Activated CD4-positive, alpha-beta T cell treated with anti-CD3 and anti-CD28 coated beads, Interleukin-2, amount 10 ng/mL, durations not matched to agents 24 days and 14 days (primary cell): ENCODE measurements at places on chromosomes 7 and 10.

- no peak for DNase-seq
These were observed 20.9 kb downstream of the ANKRD22 start for GRCh38 chr10:88830643-88831268.

DNA sequence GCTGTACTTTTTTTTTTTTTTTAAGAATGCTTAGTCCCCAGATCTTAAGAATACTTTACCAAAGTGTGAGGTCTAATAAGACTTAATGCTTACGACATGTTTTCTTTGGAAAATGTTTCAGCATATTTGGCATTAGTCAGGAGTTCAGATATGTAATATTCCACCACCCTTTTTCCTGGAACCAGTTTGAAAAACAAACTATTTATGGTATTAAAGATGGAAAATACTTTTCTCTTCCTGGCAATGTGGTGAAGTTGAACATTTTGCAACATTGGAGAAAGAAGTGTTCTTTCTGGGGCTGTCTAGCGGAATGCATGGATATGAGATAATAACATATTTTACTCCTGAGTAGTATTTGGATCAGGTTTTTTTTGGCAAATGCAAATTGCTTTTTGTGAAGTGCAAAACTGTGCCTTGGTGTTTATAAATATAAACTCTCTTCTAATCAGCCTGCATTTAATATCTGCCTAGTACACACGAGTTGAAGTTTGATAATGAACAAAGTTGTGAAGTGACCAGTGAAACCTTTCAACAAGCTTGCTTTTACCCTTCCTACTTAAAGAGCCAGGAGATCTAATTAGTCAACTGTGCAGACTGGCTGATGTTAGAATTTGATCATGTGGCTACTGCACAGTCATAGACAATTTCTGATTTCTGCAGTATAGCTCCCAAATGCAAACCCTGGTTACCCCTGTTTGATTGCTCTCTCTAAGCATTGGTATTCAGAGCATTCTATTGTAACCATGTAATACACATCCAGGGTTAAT is 20.9 kb downstream of the MAP3K8 start:
- no peak for DNase-seq

DNA sequence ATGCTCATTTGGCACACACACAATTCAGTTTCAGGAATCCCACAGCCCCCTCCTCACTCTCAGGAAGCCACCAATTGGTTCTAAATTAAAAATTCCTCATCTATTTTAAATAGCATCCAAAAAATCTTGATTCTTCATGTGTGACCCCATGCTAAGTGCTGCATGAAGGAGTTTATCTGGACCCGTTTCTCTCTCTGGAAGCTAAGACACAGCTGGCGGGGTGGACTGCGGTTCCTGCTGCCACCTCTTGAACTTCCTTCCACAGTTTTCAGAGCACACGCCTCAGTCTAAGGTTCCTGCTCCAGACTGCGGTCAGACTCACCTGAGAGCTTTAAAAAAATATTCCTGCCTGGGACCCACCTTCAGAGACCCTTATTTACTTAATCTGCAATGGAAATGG is 34.5 kb downstream of the LYZL1 start:
- no peak for DNase-seq

DNA sequence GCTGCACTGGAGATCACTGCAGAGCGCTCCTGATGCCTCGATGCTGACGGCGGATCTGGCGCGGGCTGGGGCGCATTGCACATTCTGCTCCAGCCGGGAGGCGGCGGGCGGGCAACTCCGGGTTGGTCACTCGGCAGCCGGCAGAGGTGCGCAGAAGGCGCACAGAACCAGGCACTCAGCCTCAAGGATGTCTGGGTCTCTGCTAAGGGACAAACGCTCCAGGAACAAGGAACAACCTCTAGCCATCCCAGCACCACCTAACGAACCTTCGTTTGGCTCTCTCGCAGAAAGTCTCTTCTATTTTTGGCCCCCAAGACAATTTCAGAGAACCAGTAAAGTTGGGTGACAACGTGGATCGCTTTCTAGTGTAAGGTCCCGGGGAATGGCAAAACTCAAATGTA is 254.6 kb downstream of the OTUD1 start:
- no peak for DNase-seq

DNA sequence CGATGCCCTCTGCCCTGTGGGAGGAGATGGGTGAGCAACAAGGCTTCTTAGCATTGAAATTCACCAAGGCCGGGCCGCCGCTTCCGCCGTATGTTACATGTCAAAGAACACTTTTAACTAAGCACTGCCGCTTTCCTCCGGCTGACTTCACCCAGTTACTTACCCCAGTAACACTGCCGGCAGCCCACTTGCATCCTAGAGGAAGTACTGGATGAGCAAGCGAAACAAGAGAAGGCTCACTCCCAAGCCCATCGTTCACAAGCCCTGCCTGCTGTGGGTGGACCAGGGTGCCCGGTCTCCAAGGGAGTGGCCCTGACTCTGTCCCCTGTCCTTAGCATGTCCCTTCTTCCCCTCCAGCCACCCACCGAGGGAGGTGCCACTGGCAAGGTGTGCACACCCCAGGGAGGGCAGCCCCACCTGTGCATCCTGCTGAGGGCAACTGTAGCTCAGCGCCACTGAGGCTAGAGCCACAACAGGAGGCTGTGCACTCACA is 73.1 kb upstream of the EBF3 start:
- no peak for DNase-seq

DNA sequence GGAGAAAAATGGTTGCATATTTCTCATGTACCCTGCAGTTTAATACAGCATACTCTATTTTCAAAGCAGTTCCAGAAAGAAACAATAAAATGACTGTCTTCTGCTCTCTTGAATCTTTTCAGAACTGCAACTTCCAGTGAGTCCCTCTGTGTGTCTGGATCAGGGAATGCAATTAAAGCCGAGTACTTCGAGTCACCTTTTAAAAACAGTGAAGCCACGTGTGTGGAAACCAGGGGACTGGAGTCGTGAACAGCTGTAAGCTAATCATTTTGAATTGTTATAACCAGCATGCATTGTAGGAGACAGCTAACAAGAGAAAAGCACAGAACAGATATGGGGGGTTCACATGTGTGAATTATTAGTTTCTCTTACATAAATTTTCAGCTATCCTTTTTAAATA is 109.1 kb downstream of the CPED1 start:
- DNase-seq, result peak; percentile 46

DNA sequence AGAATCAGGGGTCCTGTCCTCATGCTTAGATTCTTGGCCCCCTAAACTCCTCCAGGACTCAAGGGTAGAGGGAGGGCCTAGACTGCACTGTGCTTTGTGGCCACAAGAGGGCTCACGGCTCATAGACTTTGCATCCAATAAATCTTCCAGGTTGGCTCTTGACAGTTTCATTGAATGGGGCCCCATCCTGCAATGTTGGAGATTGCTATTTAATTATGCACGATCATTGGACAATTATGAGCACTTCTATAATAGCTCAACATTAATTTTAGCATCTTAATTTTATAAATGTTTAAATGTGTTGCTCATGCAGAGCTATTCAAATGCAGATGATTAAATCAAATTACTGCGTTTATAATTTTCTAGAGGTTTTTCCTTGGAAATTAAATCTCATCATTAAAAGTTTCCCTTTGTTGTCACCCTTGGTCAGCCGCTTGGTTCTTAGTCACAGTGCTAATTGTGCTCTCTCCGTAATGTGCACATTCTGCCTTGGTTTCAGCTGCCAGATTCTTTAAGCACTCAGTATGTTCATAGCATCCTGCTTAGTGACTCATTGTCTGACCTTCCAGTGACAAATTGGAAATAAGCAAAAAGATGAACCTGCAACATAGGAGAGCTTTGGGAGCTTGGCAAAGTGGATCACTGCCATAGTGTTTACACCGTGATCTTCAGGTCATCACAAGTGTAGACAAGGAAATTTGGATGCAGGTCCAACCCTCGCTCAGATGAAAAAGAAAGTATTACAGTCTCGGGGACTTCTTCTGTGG is 33.4 kb upstream of the PLPP4 start:
- peak; percentile 69 for DNase-seq

DNA sequence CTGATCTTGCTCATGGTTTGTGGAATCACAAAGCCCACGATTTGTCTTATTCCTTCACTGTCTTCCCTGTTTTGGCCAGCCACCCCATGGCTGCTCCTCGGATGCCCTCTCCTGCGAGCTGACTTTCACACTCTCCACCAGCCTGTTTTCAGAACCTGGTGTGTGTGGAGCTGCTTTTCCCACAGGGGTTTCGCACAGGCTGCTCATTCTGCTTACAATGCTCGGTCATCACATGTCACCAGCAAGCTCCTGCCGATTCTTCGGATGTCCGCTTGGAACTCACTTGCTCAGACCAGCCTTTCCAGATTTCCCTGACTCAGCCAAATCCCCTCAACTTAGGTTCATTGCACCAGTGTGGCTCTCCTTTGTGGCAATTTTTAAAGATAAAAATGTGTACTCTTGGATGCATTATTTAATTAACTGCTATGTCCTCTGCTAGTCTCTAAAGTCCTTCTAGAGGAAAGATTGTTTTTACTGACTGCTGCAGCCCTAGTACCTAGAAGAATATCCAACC is 1018.6 kb upstream of the LRRTM3 start:
- DNase-seq, result no peak

DNA sequence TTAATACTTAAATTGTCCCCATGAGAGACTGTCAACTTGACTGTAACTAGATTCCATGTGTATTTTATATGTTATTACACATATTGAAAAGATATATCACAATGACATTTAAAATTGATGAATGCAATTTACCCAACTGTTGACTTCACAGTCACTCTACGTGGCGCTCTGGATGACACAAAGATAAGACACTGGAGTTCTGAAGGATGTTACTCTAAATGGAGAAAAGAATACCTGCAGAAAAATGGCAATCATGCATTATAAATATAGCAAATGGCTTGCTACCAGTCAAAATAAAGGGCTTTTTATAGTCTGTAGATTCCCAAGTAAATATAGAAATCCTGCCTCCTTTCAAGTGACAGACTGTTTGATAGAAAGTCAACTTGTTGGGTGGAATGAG is 143.6 kb upstream of the KLF6 start:
- no peak for DNase-seq

DNA sequence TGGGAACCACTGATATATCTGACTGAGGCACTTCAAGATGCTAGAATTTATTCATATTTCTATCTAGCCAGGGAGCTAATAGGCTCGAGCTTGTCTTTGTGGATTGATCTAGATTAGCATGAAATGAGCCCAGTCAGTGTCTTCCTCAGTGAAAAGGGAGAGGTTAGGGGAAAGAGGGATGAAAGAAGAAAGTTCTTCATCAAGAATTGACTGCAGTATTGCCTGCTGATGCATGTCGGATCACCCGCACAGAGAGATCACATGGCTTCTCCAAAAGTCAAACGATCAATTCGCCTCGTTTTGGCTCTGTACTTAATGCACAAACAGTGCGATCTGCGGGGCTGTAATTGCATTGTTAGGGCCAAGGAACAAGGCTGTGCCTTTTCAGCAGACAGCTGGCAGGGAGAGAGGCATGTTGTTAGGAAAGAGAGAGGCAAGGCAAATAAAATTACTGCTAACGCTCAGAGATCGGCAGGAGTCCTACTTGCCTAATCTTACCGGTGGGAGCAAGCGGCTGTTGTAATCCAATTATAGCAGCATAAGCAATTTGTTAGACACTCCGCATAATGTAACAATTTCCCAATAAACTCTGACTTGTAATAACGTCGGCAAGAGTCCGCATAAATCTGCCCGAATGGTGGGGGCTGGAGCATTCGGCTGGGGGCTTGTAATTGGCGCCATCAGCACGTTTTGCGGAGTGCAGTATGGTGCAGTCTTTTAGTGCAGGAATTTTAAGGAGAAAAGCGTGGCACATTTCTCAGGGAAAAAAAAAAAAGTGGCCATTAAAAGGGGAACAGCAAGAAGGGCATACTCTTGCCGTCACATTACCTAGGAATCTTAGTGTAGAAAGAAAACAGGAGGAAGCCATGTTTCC is 102.1 kb downstream of the POLL start:
- no peak for DNase-seq

GRCh38 chr10:17981766-17982380 is 30.2 kb downstream of the SLC39A12 start:
- no peak for DNase-seq

GRCh38 chr10:121418126-121418777 is 180.0 kb downstream of the FGFR2 start:
- DNase-seq, result no peak
